ENCODE measurements at places on chromosomes 7 and 10.

GRCh38 chr10:78516236-78516635, 482.6 kb downstream of the RPS24 start:
- DNase-seq, result no peak

- DNase-seq, result no peak
Observed at GRCh38 chr10:43816351-43817321, 168.0 kb upstream of the ZNF32 start.

GRCh38 chr7:17093461-17093860, 205.0 kb upstream of the AHR start:
- DNase-seq, result no peak

DNA sequence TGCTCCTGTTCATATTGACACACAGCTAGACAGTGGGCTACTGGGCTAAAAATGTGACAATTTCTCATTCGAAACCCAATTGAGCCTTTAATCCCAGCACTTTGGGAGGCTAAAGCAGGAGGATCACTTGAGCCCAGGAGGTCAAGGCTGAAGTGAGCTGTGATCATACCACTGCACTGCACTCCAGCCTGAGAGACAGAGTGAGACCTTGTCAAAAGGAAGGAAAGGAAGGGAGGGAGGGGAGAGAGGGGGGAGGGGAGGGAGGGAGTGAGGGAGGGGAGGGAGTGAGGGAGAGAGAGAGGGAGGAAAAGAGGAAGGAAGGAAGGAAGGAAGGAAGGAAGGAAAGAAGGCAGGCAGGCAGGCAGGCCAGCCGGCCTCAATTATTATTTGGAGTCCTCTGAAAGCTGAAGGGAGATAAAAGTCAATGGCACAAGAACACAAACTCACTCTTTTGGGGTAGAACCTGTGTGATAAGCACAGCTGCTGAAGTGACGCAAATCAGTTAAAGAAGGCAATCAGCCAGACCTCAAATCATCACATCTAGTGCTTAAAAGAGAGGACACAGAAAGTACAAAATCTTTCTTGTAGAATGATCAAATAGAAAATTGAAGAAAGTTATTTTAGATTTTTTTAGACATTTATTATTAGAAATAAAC, 98.1 kb downstream of the CCDC71L start:
- no peak for DNase-seq

DNA sequence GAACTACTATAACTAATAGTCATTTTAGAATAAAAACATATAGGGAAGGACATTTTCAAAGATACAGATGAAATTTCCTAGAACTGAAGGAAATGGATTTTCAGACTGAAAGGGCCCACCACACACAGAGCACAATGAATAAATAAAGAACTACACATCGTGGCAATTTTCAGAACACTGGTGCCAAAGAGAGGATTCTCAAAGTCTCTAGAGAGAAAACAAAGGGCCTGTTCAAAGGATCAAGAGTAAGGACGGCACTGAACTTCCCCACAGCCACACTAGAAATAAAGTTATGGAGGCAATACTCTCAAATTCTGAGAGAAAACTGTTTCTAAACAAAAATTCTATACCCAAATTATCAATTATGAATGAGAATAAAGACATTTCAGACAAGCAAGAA, 21.9 kb downstream of the NAPEPLD start:
- DNase-seq, result no peak

- DNase-seq, result no peak
Observed at GRCh38 chr10:44865289-44865671, 45.9 kb upstream of the TMEM72 start.

- DNase-seq, result no peak
Observed at GRCh38 chr7:83921941-83922607, 272.5 kb downstream of the SEMA3A start.

DNA sequence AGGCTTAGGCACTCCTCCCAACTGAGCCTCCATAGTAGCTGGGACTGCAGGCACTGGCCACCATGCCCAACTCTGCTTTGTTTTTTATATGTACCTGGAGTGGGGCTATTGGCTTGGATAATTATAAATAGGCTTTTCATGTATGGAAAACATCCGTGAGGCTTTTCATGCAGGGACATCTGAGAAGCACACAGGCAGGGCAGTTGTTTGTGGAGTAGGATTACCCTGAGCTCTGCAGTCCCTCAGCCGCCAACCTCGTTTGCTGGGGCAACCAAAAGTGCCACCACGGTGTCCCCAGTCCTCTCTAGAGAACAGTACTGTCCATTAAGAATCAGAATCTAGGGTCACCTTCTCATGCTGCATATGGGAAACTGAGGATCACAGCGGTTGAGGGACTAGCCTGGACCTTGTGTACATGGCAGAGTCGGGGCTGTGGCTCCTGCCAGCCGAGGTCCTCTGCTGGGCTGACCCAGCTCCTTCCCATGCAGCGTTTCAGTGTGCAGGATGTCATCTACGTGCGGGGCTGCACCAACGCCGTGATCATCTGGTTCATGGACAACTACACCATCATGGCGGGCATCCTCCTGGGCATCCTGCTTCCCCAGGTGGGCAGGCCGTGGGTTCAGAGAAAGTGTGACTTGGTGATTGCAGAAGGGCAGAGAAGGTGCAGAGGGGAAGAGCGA, 54.5 kb downstream of the TSPAN15 start:
- DNase-seq, result no peak

- DNase-seq, result no peak
Observed at GRCh38 chr10:73872190-73872710, 2.1 kb downstream of the CAMK2G start.

- no peak for DNase-seq
Observed at GRCh38 chr10:34792881-34793280, 22.2 kb downstream of the PARD3 start.

- no peak for DNase-seq
Observed at GRCh38 chr10:71302874-71303568, 16.0 kb upstream of the SLC29A3 start.

GRCh38 chr10:79119306-79119705, 50.5 kb downstream of the ZMIZ1 start:
- no peak for DNase-seq

GRCh38 chr10:76632767-76633051, 1004.9 kb downstream of the KCNMA1 start:
- no peak for DNase-seq

GRCh38 chr7:46480619-46481018, 559.5 kb upstream of the IGFBP3 start:
- DNase-seq, result no peak

GRCh38 chr7:131848033-131848432, 291.6 kb upstream of the PODXL start:
- no peak for DNase-seq

- DNase-seq, result no peak
Observed at GRCh38 chr10:111117528-111118277, 40.9 kb downstream of the ADRA2A start.

- peak; percentile 29 for DNase-seq
Observed at GRCh38 chr7:25360451-25360850, 132.2 kb upstream of the NPVF start.

GRCh38 chr7:122869260-122869659, 17.0 kb downstream of the CADPS2 start:
- no peak for DNase-seq

DNA sequence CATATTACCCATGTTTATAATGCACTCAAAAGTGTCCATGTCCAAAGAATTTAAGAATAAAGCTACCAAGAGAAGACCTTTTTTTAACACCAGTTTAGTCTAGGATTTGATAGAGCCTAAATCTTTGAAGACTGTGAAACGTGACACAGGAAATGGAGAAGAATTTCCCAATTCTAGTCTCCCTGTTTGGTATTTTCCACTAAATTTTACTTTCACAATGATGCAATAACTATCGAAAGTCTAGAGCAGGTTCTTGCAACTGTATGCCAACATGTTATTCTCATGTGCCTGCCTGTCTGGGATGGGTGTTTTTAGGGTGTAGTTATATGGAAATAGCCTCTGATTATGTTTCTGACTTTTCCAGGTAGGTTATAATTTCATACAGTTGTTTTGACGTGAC, 6.9 kb upstream of the MXI1 start:
- no peak for DNase-seq

GRCh38 chr7:64300641-64301405, 12.9 kb upstream of the ZNF736 start:
- DNase-seq, result no peak

- DNase-seq, result no peak
Observed at GRCh38 chr10:6516929-6517284, 63.2 kb downstream of the PRKCQ start.

DNA sequence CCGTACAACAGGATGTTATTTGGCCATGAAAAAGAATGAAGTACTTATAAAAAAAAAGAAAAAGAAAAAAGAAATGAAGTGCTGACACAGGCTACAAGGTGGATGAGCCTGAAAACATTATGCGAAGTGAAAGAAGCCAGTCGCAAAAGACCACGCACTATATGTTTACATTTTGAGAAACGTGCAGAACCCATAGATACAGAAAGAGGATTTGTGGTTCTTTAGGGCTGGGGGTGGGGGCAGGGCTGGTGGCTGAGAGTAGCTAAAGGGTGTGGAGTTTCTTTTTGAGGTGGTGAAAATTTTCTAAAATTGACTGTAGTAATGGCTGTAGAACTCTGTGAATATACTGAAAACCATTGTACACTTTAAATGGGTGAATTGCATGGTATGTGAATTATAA, 86.0 kb upstream of the FAM20C start:
- DNase-seq, result no peak

DNA sequence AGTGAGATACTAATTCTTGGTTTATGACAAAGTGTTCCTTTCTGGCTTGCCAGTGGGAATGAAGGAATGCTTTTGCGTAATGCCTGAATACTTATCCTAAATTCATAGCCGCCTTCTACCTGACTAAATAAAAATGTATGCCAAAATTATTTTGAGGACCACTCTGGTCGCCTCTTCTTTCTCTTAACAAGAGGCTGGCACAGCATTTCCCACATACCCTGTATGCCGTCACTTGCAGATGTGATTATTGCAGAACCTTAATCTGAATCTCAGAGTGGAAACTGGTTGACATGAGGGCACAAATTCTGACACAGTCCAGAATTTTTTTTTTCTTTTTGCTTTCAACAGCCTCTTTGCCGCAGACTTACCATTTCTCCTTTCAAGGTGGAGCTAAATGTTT, 124.6 kb upstream of the GLCCI1 start:
- DNase-seq, result no peak

DNA sequence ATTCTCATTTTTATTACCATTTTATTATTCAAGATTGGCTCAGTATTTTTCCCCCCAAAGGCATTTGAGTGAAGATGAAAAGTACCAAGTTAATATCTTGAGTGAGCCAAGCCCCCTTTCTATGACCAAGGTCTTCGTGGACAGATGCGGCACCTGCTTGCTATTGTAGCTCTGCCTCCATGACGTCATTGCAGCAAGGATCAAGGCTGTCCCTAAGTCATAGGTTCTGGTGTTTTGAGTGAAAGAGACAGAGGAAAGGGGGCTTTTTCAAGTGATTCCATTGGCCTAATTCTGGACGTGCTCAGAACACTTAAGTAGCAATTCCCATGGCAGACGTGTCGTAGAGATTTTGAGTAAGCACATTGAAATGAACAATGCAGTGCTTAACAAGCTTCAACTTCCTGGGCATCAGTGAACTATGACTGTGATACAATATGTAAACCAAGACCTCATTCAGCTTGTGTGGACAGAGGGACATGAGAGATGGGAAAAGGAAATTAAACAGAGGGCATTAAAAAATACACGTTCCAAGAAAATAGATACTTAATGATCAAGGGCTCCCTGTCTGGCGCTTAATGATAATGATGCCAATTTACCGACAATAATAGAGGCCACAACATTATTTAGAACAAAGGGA, 248.7 kb upstream of the NPVF start:
- no peak for DNase-seq

DNA sequence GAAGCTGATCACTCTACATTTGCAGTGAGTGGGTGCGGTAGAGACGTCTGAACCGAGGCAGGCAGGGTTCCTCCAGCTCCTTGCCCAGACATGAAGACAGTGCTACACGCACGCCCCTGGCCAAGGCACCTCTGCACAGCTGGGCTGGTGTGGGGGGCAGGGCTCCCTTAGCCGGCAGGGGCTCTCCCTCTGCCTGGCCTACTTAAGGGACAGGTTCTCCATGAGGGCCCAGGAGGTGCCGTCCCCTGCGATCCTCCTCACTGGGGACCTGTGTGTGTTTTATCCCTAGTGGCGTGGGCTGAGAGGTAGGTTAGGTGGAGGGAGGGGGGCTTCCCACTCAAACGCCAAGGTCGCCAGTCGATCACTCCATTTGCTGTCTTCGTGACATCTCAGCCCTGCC, 35.3 kb downstream of the IL15RA start:
- DNase-seq, result no peak

DNA sequence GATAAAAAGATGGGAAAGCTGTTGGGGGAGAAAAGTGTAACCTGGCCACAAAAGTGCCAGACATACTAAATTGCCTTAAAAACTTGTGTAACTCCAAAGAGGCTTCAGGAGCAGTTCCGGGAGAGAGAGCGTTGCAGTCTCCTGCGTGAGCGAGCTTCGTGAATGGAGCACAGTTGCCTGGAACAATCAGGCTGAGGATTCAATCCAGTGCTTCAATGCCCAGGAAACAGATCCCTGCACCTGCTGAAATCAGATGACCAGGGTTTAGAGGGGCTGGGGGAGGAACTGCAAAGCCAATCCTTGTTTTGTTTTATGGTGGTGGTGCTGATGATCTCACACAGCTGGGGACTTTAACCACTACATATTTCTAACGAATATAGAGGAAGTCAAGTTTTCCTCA, 398.3 kb downstream of the DPP6 start:
- DNase-seq, result no peak

DNA sequence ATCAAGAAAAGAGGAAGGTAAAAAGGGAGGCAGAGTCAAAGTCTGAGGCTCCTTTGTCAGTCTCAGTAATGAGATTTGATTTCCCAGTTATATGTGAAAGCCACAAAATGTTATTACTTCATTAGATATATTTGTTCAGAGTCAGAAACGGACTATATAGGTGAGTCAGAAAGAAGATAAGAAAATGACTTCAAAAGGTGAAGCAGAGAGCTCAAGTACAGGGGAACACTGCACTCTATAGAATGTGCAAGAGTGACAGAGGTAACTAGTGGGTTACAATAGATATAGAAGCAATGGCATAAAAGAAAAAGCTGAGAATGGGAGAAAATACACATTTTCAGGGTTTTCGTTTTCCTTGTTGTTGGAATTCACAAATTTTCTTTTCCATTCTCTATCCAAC, 43.3 kb downstream of the DGKB start:
- DNase-seq, result no peak
